ENCODE measurements at places on chromosomes 7 and 10.

DNA sequence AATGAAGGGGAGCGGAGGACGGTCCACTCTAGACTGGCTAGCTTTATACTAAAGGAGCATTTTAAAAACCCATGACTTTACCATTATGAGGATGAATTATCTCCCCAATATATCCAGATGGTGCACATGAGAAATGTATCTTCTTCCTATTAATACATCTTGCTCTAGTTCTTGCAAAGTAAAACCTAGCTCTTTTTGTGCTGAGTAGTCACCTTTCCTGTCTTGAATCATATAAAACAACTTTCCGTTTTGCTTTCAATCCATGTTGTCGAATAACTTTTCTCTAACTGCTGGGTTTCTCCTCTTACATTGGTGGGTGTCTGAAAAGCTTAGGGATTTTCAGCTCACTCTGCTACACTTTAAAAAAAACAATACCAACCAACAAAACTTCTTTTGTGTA, 96.3 kb upstream of the TAC1 start:
- DNase-seq = no peak

DNA sequence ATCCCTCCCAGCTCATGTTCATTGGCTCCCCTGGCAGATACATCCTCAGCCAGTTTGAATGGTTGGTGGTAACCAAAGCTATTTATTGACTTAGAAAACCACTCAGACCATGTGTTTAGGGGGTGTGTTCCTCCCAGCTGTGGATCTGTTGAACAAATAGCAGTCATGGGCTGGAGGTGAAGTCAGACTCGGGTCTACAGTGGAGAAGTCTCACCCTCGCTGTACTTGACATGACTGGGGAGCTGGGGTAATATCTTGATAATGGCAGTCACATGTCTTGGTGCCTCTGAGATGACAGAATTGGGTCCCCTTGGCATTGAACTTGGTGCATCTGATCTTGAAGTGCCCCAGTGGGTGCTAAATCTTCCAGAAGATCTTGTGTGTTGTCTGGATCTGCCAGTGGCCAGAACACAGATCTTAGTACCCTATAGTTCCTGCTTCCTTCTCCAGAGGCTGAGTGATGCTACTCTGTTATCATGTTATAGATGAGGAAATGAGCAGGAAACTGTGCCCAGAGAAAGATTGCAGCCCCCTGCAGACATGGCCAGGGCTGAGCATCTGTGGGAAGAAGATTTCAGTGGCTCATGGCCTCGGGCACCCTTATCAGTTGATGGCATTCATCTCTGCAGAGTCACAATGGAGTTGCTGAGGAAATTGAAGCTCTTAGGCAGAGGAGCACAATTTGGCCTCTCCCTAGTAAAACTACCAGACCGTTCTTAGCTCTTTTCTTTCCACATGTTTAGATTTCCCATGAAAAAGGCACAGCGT, 50.4 kb downstream of the ADRA2A start:
- DNase-seq = no peak

GRCh38 chr10:46006219-46006618, 24.2 kb downstream of the NCOA4 start:
- DNase-seq = peak; percentile 18

DNA sequence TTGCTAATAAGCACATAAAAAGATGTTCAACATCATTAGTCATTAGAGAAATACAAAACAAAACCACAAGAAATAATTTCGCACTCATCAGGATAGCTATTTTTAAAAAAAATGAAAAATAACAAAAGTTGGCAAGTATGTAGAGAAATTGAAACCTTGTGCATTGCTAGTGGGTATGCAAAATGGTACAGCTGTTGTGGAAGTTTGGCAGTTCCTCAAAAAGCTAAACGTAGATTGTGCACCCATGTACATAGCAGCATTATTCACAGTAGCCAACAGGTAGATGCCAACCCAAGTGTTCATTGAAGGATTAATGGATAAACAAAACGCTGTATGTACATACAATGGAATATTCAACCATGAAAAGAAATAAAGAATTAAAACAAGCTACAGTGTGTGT, 35.3 kb upstream of the STARD3NL start:
- no peak for DNase-seq

GRCh38 chr10:44193166-44193565, 191.7 kb downstream of the CXCL12 start:
- no peak for DNase-seq

GRCh38 chr10:120970595-120971529, 119.7 kb downstream of the WDR11 start:
- no peak for DNase-seq

DNA sequence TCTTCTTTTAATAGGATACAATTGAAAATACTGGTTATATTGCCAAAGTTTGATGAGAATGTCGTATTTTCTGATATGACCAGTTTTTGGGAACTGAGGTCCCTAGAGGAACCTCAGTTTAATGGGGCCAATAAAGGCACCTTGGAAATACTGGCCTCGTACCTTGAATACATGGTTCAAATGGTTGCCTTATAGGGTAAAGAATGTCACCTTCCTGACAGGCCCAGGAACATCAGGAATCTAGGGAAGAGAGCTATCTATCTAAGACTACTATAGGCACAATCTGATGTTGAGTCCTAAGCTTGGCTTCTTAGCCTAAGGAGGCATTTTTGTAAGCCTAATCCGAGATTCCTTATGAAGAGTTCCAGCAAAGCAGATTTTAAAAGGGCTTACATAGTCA, 9.3 kb downstream of the SHTN1 start:
- no peak for DNase-seq

- peak; percentile 1 for DNase-seq
These were observed 1156.3 kb downstream of the SORCS3 start for GRCh38 chr10:105797234-105797890.

- DNase-seq = no peak
These were observed 61.9 kb upstream of the SAMD8 start for GRCh38 chr10:75049316-75050148.

DNA sequence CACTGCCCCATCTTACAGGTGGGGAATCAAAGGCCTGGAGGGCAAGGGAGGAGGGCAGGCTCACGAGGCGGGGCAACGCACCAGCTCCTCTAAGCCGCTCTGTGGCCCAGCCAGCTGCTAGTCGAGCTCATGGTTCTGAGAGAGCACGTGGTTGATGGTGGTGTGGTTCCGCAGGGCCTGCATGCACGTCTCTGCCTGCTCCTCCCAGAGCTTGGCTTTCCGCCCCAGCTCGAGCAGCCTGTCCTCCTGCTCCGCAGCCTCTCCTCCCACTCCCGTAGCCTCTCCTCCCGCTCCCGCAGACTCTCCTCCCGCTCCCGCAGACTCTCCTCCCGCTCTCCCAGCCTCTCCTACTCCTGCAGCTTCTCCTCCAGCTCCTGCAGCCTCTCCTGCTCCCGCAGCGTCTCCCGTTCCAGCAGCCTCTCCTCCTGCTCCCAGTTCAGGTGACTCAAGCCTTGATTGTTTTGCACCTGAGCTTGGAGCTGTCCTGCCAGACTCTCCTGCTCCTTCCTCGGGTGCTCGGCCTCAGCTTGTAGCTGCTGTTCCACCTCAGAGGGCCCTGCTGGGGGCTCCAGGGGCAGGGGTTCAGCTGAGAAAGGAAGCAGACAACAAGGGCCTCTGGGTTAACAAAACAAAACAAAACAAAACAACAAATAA, 19.1 kb upstream of the MTPAP start:
- DNase-seq = no peak

GRCh38 chr7:3847336-3847735, 546.3 kb downstream of the SDK1 start:
- no peak for DNase-seq

GRCh38 chr10:44422570-44423101, 37.7 kb upstream of the CXCL12 start:
- DNase-seq = no peak

DNA sequence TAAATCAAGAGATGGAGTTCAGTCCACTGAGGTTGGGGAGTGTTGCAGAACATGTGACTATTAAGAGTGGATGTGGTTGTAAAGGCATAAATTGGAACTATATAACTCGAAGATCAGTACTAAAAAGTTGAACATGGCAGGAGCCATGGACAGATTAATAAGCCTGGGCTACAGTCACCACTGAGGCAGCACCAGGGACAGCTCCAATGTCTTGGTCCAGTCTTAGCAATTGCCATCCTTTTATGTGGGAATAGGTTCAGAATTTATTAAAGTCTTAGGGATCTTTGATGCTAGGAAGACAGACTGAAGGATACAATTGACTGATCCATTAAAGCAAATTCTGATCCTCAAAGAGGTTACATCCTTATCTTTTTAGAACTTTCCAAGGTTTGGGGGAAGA, 156.6 kb downstream of the ADRA2A start:
- DNase-seq = no peak

DNA sequence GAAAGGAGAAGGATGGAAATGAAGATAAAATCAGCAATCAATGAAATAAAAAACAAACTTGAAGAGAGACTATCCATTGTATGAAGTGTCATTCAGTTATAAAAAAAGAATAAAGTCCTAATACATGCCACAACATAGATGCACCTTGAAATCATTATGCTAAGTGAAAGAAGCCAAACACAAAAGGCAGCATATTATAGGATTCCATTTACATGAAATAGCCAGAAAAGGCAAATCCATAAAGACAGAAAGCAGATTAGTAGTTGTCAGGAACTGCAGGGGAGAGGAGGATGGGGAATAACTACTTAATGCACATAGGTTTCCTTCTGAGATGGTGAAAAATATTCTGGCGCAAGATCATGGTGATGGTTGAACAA, 6.6 kb upstream of the PON1 start:
- no peak for DNase-seq

- DNase-seq = no peak
These were observed 20.6 kb upstream of the TBXAS1 start for GRCh38 chr7:139808427-139808826.

DNA sequence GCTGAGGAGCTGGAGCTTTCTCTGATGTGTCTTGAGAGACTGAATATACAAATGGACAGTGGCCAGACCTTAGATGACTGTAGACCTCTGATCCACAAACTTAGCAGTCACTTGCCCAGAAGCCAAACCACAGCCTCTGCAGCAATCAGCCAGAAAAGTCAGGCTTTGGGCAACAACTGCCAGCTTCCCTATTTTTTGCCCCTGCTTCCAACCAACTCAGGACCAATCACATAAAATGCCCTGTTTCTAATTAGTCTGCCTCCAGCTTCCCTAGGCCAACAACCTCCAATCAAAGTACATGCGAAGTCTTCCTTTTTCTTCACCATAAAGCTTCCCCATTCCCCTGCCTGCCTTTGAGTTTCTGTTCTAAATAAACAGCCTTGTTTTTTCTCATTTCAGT, 37.8 kb upstream of the CACUL1 start:
- no peak for DNase-seq

GRCh38 chr7:93678185-93678584, 103.7 kb upstream of the CALCR start:
- DNase-seq = no peak

DNA sequence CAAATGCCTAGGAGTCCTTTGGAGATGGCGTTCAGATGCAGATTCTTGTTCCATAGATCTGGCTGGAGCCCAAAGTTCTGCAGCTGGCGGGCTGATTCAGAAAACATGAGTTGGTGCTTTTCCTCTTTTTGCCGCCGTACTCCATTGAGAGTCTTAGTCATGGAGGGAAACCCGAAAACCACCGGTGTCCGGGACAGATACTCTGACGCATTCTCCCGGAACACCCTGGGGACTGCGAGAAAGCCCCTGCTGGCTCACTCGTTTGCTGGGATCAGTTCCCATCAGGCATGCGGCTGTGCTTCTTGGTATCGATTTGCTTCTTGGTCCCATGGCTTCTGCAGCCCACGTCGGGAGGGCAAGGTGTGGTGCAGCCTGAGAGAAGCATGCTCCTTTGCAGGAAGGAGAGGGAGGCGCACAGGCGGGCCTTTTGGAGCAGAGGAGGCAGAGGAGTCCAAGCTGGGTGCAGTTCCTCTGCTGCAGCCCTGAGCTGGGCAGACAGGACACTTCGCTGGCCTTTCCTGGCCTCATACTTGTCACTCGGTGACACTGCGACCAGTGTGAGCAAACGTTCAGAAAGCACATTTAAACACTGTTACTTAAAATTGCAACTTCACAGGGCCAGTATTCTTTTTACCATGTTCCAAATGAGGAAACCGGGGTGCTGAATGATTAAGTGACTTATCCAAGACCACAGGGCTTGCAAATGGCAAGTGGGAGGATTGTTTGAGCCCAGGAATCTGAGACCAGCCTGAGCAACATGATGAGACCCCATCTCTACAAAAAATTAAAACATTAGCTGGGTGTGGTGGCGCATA, 30.6 kb upstream of the PFKFB3 start:
- DNase-seq = peak; percentile 88

DNA sequence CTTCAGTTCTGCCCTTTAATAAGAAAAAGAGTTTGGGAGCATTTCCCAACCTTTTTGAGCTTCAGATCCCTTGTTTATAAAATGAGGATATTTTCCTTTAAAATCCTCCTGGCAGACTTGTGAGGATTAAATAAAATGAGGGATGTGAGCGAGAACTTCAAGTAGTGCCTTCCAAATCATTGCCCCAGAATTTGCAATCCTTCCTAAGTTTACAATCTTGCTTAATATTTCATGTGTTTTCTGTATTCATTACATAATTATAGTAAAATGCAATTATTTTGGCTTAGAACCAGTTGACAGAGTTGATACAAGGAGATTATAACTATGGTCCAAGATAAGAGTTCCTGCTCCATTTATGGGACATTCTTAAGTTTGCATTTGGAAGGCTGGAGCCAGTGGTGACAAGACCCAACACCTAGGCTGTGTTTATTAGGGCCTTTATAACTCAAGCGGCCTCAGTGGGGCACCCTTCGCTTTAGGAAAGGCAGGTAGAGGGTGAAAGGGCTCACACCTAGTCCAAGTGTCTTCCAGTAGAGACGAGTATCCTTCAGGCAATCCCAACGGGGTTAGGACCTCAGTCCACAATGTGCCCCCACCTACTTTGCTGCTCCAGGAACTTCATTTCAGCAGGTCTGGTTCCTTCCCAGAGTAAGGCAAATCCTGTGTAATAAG, 317.5 kb downstream of the WDR11 start:
- DNase-seq = no peak

DNA sequence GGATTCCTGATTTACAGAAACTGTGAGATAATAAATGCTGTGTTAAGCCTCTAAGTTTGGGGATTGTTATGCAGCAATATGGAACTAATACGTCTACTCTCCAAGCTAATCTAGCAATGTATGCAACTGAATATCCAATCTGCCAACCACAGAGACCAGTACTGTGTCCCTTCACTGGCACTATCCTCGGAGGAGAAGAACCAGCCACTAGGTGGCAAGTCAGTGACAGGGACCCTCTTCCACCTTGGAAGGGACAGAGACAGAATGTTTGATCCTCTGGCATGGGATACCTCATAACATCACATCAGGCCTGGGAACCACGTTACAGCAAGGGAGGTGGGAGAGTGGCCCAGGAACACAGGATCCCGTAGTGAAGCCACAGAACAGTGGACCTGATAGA, 96.4 kb downstream of the CREM start:
- no peak for DNase-seq

DNA sequence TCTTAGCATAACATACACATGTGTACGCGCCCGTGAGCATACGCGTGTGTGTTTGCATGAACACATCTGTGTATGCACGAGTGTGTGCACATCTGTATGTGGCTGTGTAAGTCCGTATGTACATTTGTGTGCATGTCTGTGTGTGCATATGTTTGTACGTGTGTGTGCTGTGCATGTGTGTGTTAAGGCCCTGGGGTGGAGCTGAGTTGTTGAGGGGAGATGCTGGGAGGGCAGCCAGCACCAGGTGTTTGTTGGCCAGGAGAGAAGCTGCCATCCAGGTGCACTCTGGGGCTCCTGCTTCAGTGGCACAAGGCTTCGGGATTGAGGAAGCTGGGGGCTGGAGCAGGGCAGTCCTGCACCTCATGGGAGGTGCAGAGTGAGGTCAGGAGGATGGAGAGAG, 85.0 kb downstream of the BMS1 start:
- no peak for DNase-seq

- DNase-seq = no peak
These were observed 369.6 kb downstream of the KCNMA1 start for GRCh38 chr10:77267703-77268675.

GRCh38 chr10:122639801-122640200, 59.8 kb downstream of the C10orf120 start:
- no peak for DNase-seq

Data from endothelial cell of umbilical vein (primary cell).